ENCODE measurements at places on chromosomes 4 and X. TPM values are rescaled to one million over a fixed set of nuclear protein-coding genes. Genes with fewer than 3 reads are reported as not detected.
A peak's percentile ranks its signal among the peaks of the same experiment; 100 is the strongest.

GRCh38 chr4:69490271-69490670 is 5.4 kb downstream of the UGT2B4 start:
- DNase-seq = no peak

DNA sequence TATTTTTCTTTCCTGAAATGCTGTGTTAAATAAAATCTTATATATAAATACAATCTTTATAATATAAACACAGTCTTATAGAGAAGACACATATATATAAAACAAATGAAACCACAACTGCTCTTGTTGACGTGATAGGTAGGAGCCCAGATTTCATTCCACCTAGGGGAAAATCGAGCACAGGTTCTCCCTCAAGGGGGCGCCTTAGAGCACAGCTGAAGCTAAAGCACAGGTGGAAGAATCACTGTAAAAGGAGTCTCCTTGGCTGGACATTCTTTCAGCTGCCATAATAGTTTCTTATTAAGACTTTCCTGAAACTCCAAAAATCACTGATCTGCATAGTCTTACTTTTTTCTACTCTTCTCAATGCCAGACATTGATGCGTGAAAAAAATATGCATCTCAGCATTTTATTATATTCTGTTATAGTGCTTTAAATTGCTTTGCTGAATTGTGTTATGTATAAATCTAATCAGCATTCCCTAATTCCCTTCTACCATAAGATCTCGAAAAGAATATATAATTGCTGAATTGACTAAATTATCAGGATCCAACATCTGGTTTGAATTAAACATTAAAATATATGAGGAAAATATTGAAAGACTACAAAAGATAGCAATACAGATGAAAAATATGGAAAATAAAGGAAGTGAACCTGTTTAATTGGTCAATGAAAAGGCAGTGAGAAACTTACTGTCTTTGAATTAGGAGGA is 25.5 kb upstream of the RXFP1 start:
- DNase-seq = peak; percentile 12

The SHROOM4 gene
- 10.2 TPM for total RNA-seq

The INTS6L gene
- 14.7 TPM for total RNA-seq

The KCNIP4 gene
- total RNA-seq = 0.31 TPM

- no peak for DNase-seq
Observed at GRCh38 chr4:1588306-1588705, 95.8 kb downstream of the FAM53A start.

GRCh38 chr4:11710453-11711093 is 281.9 kb upstream of the HS3ST1 start:
- no peak for DNase-seq
